ENCODE measurements at places on chromosomes 12 and 14.

- DNase-seq = no peak
These were observed 264.7 kb downstream of the EGLN3 start for GRCh38 chr14:33686218-33686617.

GRCh38 chr12:41174602-41175001 lies 13.5 kb upstream of the PDZRN4 start:
- DNase-seq = no peak

DNA sequence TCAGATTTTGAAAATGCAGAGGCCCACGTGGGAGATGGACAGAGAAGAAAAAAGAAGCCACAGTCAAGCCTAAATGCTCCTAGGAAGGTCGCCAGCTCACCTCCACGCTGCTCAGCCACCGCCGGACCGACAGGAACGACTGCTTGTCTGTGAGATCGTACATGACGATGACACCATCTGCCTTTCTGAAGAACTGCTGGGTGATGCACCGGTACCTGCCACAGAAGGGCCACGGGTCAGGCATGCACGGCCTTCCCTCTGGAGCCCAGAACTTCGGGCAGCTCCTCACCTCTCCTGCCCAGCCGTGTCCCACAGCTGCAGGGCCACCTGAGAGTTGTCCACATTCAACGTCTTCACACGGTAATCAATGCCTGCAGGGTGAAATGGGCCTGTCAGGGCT lies 125.6 kb downstream of the CRACR2A start:
- DNase-seq = no peak

DNA sequence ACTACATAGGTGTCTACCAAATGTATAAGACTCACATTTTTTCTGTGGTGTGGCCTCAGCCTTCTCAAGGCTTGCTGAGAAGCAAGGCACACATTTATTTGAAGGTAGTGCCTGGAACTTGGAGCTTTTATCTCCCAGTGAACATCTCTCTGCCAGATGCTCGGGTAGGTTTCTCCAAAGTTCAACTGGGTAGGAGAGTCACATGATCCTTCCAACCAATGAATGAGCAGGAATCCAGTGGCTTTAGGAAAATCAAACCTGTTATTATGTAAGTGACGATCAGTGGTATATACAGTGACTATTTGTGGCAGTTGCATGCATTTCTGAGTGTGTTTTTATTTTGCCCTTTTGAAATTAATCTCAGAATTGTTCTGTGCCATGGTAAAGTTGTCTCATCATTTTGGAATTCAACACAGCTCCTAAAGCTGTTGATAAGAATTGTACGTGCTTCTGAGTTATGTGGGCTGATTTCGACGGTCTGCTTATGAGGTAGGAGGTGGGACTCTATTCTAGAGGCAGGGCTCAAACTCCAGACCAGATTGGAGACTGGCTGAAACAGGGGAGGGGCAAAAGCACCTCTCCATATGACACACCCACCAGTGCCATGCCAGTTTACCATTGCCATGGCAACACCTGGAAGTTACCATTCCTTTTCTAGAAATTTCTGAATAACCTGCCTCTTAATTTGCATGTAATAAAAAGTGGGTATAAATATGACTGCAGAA lies 57.6 kb downstream of the EID3 start:
- DNase-seq = no peak

- DNase-seq = no peak
These were observed 609.7 kb downstream of the SLC16A7 start for GRCh38 chr12:60205500-60205899.

GRCh38 chr12:29354954-29355353 lies 26.0 kb downstream of the ERGIC2 start:
- DNase-seq = no peak
